ENCODE measurements at places on chromosomes 11 and 22.

GRCh38 chr22:50694766-50695420 is 22.3 kb downstream of the SHANK3 start:
- DNase-seq, result no peak

DNA sequence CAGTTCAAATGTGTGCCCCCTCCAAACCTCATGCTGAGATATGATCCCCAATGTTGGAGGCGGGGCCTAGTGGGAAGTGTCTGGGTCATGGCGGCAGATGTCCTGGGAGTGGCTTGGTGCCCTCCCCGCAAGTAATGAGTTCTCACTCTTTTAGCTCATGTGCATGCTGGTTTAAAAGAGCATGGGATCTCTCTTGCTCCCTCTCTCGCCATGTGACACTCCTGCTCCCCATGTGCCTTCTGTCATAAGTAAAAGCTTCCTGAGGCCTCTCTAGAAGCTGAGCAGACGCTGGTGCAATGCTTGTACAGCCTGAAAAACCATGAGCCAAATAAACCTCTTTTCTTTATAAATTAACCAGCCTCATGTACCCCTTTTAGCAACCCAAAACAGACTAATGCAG is 98.8 kb downstream of the SGSM3 start:
- no peak for DNase-seq

DNA sequence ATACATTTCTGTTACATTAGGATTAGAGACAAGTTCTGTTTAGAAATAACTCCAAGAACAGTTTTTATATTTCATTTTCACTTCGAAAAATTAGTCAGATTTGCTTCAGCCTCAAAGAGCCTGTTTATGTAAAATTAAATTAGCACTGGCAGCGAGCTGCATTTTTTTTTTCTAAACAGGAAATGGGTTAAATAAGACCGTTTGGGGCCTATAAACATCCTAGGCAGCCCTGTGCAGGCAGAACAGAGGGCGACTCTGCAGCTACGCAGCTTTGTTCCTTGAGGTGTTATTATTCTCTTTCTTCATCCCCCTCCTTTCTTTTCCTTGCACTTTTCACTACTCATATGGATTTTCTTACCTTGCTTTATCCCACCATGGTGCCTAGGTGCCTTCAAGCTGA is 48.7 kb downstream of the CWC15 start:
- DNase-seq, result no peak

DNA sequence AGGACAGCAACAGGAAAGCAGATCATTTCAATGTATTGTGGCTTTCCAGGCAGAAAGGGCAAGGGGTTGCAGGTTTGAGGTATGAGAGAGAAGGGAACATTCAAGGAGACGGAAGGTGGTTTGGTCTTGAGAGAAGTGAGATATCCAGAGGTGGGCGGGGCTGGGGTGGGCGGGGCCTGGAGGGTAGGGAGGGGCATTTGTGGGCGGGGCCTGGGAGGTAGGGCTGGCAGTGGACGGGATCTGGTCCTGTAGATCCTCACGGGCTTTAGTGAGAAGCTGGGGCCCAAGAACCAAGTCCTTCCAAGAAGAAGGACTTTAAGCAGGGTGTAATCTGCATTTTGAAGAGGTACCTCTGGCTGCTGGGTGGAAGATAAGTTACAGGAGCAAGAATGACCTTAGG is 199.2 kb downstream of the MN1 start:
- no peak for DNase-seq

DNA sequence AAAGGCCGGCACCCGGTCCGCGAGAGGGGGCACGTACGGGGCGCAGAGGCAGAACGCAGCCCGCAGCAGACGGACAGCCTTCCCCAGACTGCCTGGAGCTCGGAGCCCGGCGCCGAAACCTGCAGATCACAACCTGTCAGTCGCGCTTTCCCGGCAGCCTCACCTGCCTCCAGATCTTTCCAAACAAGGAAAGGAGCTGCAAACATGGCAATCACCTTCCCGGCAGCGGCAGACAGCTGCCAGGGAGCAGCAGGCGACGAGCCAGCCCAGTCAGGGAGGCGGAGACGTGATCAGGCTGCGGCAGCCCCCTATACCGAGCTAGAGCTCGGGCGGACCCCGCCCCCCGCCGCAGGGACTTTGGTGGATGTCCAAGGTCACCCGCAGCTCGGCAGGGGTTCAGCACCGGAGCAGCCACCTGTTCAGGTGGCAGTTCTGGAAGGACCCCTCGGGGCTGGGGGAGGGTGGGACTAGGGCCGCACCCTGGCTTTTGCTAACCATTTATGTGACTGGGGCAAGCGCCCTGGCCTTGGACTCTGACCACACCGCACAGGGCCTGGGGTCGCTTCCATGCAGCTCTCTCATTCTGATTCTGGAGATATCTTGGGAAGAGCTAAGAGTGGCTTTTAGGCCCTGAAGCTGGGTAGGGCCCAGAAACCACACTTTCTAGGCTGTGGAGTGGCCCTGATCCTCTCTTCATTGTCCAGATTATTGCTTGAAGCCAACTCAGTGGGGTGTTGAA is 143.8 kb downstream of the NECTIN1 start:
- DNase-seq, result no peak

DNA sequence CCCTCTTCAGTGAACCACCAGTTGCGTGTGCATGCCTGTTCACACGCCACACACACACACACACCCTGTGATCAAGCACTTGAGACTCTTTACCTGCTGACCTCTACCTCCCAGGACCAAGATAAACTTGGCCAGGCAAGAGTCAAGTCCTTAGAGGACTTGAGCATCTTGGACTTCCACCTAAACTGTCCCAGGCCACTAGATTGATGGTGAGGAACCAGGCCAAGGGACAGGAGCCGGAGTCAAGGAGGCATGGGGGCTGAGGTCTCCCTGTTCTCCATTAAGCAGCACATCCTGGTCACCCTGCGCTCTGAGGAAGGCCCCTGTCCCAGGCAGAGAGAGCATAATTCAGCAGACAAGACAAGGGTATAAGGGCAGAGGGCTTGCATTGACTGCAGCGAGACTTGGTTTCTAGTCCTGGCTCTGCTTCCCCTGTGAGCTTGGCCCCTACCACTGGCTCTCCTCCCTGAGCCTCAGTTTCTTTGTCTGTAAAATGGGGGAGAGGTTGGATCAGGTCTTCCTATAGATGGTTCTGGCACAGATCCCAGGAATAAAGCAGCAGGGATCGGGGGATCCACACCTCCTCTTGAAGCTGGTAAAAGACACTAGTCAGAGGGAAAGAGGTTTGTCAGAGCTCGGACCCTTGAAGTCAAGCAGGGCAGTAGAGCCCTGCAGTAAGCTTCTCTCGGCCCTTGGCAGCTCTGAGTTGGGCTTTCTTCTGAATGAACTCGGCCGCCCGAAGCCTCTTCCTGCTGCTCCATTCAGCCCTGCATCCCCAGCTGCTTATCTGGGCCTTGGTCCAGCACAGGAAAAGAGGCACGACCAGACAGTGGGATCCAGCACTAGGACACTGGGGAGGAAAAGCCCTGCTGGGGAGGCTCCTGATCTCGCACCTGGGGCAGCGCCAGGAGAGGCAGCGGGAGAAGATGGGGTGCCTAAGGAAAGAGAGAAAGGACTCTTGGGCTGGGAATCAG is 2.0 kb downstream of the CREB3L1 start:
- DNase-seq, result no peak

DNA sequence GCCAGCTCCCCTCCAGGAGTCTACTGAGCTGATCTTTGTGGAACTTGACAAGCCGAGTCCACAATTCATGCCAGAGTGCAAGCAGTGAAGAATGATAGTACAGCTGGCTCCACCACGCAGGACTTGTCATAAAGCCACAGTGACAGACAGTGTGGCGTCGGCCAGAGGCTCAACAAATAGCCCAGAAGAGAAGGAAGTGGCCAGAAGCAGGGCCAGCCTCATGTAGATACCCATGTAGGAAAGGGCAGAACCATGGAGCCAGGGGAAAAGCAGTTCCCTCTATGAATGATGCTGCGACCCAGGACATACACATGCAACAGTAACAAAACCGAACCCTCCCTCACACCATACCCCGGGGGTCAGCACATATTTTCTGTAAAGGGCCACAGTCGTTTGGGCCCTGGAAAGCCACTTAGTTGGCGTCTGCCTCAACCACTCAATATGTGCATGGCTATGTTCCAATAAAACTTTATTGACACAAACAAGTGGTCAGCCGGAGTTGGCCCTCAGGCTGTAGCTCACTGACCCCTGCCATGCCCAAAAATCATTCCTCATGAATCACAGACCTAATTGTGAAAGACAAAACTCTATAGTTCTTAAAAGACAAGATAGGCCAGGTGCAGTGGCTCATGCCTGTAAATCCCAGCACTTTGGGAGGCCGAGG is 161.4 kb downstream of the BRD1 start:
- no peak for DNase-seq

Measured in stimulated activated CD4-positive, alpha-beta T cell treated with anti-CD3 and anti-CD28 coated beads, Interleukin-15, amount 100 ng/mL, for 1 hour (primary cell).